ENCODE measurements at places on chromosomes 11 and 22.

DNA sequence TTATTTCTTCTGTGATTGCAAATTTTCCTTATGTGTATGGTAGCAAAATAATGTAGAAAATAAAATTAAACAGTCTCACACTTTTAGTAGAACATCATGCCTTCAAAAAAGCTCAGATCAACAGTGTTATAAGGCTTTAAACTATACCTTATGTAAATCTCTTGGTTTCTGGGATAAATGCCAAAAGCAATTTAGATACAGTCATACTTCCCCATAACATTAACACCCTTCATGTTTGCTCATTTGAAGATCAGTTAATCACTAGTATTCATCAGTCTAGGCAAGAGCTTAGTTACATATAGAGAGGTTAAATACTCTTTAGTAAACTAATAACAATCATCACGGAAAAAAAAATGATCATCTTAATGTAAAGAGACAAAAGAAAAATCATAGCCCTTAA is 421.8 kb upstream of the ANO3 start:
- DNase-seq: no peak

DNA sequence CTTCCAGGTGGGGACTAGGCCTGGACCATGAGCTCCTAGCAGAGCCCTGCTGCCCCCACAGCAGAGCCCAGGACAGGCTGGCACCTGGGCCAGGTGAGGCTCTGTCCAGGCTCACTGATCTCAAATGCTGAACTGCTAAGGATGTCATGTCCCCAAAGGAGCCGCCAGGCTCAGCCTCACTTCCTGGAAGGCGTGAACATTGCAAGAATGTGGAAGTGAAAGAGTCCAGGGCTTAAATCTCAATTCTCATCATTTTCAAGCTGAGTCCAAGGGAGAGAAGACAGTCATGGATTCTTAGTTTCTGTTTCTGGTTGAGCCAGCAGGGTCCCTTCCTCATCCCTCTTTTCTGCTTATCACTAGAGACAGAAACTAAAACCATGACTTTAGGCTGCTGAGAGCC is 5.0 kb downstream of the ASCL2 start:
- no peak for DNase-seq

- DNase-seq: no peak
Observed at GRCh38 chr11:79592824-79593223, 152.0 kb upstream of the TENM4 start.

- DNase-seq: no peak
Observed at GRCh38 chr11:15291885-15292284, 177.2 kb downstream of the INSC start.

GRCh38 chr11:70620510-70621184 is 222.3 kb downstream of the CTTN start:
- no peak for DNase-seq

GRCh38 chr11:43285826-43286225 is 26.0 kb upstream of the API5 start:
- DNase-seq: no peak

DNA sequence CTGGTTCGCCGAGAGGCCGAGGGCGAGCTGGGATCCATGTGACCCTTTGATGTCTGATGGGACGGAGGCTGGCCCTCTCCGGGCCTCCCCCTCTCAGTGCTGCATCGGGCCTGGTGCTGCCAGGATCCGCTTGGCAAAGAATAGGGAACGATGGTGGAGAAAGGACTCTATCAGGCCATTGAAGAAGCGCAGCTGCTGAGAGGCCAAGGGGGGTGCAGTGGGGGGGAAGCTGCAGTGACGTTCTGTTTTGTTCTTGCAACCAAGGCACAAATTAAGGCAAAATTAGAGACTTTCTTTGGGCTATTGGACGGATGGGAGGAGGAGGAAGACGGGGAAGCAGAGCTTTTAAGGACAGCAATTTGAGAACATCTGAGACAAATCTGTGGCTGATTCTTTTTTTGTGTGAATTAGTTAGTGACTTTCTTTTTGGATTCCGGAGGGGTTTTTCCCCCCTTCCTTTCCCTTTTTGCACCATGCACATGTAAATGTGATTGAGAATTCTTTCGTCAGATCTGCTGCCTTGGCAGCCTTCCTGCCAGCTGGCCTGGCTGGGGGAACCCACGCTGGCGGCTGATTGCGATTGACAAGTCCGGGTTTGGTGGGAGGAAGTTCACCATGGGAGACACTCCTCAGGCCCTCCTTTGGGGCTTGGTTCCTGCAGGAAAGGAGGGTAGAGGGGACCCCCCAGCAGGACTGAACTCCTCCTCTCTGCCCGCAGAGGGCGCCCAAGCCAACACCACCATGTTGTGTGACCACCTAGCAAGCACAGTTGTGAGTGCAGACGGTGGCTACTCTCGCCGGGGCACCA is 214.6 kb downstream of the NTM start:
- no peak for DNase-seq

GRCh38 chr11:82003671-82004515 is 729.8 kb downstream of the FAM181B start:
- DNase-seq: no peak

GRCh38 chr22:45615364-45615763 is 56.3 kb upstream of the ATXN10 start:
- DNase-seq: no peak

DNA sequence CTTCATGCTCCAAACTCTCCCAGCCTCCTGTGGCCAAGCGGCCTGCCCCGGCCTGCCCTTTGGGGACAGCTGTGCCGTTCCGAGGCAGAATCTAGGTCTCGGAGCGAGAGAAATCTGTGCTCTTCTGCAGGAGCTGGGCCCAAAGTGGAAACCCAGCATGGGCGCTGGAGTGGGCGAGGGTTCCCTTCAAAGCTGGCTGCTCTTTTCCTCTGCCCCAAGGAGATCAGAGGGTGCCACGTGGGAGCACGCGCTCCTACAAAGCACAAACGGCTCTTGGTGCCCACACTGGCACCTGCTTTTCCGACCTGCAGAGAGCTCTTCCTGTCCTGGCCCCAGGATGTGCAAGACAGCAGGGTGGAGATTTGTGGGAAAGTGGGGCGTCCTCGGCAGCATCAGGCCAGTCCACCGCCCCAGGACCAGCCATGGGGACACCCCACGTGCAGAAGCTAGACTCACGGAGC is 6.9 kb downstream of the OSBPL5 start:
- no peak for DNase-seq

DNA sequence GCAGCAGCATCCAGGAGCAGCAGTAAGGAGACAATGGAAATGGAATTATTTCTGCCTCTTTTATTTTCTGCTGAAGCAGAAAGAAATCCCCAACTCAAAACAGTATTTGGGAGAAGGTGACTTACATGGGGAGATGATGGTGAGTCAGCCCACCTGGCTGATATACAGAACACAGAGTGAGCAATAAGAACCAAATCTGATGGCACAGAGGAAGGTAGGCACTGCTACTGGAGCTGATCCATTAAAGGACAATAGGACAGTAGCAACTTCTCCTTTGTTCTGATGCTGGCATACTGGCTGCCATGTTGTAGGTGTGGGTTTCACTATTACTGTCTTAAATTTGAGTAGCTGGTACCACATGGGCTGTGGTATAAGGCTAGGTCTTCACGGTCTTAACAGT is 45.2 kb downstream of the CLPB start:
- no peak for DNase-seq

DNA sequence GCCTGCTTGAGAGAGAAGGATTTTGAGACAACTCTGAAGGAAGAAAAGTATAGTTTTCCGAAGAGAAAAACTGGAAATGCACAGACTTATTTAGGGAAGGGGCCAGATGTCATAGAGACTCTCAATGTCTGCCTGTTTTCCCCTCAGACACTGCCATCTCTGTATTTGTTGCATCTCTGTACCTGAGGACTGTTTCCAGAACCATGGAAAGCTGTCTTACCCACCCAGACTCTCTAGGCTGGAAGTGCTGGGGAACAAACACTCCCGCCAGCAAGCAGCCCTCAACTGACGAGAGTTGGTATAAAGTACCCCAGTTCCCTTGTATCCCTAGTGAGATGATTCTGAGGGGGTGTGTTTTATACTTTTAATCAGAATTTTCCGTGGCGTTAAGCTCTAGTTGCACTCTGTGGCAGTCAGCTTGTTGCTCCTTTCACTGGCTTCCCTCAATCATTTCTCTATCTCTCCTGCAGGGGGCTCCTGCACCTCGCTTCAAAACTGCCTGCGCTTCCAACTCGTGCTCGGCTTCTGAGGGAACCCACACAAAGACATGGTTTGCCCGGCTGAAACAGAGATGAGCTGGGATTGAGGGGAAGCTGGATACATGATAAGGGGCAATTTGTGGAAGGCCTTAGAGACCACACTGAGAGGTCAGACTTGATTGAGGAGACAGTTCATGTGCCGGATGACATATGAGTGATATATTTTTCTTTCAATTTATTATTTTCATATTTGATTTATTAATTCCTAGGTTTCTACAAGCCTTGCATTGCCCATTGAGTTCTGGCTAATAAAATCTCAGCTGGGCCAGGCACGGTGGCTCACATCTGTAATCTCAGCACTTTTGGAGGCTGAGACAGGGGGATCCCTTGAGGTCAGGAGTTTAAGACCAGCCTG is 36.9 kb upstream of the CLPB start:
- peak; percentile 32 for DNase-seq

- no peak for DNase-seq
Observed at GRCh38 chr11:17514476-17514875, 29.7 kb downstream of the USH1C start.

DNA sequence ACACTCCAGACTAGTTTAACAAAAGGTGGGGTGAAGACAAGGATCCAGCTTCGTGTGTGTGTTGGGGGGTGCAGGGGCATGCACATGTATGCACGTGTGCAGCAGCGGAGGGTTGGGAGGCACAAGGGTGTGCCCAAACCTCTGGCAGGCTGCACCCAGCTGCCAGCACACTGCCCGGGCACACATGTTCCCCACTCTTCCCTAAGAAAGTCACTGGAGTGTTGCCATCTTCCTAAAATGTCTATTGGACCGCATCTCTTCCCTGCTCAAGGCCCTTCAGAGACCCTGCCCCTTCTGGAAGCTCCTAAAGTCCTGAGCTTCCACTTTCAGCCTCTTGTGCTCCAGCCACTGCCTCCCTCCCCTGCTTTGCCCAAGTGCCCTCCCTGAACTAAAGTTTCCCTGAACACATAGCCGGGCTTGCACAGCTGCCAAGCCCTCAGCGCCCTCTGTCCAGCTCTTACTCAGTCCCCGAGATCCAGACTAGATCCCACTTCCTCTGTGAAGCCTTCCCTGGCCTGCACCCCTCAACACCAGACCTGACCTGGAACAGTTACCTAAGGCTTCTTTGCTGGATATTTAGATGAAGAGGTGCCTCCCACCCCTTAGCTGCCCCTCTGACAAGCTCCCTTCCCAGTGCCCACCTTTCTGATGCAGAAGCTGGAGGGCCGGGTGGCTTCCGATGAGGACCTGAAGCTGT is 6.0 kb downstream of the CFL1 start:
- no peak for DNase-seq

DNA sequence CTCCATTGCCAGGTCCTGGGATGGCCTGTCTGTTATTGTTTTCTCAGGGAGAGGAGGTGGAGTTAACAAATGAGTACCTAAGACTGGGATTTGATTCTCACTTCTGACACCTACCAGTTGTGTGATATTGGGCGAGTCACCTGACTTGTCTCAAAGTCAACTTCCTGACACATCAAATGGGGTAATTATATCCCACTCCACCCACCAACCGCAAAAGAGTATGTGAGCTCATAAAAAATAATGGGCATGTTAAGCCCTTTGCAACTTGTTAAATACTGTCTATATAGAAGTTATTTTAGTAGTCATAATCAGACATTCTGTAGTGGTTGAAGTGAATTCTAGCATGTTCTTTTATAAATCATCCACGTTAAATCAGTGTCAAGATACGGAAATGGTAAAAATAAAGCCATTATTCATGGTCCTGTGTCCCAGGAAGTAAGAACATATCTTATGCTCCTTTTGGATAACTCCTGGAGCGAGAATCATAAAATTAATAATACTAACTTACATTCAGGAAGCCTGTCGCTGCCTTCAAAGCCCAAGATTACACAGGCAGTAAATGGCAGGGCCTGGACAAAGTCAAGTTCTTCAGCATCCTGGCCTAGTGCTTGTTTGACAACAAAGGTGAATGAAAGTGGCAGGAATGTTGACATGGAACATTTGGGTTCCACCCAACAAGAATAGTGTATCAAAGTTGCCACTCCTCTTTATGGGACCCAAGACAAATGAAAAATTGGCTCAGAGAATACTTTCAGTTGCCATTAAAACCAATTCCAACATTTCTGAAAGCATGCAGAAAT is 54.3 kb downstream of the SYTL2 start:
- DNase-seq: no peak

GRCh38 chr11:88188932-88189253 is 13.7 kb upstream of the RAB38 start:
- no peak for DNase-seq

GRCh38 chr11:63553759-63554158 is 9.4 kb downstream of the PLAAT2 start:
- DNase-seq: no peak

DNA sequence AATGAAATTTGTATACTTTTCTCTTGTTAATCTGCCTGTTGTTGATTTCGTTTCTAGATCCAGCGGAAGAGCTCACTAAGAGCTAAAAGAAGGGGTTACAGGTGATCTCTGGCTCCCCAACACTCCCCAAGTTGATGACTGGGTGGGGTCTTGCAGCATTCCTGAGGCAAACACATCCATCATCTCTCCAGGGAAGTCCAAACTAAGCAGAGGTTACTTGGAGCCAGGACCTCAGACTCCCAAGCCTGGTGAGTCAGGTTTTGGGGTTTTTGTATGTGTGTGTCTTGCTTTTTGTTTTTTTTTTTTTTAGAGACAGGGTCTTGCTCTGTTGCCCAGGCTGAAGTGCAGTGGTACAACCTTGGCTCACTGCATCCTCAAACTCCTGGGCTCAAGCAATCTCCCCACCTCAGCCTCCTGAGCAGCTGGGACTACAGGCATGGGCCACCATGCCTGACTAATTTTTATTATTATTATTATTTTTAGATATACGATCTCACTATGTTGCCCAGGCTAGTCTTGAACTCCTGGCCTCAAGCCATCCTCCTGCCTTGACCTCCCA is 11.5 kb upstream of the RPS3 start:
- no peak for DNase-seq

GRCh38 chr11:77141475-77141874 is 13.4 kb downstream of the MYO7A start:
- DNase-seq: no peak

- DNase-seq: no peak
Observed at GRCh38 chr11:79170321-79170720, 270.5 kb downstream of the TENM4 start.
